ENCODE measurements at places on chromosomes 7 and 10.

DNA sequence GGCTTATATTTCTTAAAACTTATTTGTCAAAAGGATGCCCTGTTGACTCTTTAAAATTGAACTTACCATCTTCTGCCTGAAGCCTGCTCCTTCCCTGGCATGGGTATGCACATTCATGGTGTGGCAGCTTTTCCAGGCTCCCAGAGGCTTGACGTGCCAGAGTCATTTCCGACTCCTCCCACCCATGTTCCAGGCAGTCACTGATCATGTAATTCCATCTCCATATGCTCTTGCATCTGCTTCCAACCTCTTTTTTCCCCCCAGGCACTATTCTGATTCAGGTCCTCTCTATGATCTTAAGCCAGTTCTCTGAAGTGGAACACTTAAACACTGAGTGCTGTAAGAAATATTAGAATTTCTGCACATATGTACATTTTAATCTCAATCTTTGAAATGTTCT lies 82.2 kb downstream of the CFAP58 start:
- no peak for DNase-seq

DNA sequence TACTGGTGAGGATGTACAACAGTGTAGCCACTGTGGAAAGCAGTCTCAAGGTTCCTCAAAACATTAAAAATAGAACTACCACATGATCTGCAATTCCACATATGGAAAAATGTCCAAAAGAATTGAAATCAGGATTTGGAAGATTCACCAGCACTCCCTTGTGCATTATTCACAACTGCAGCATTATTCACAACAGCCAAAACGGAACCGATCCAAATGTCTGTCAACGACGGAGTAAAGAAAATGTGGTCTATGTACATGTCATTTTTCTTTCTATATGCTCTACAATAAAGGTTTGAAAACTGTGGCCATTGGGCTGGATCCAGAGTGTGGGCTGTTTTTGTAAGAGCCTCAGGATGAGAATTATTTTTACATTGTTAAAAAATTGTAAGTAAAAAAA lies 1206.1 kb upstream of the CELF2 start:
- no peak for DNase-seq

GRCh38 chr10:68566955-68567354 lies 6.8 kb downstream of the TET1 start:
- no peak for DNase-seq

- no peak for DNase-seq
These were observed 186.4 kb downstream of the KIF20B start for GRCh38 chr10:89887830-89888229.

GRCh38 chr7:77354484-77354883 lies 61.7 kb downstream of the GSAP start:
- DNase-seq: no peak

- DNase-seq: no peak
These were observed 1.3 kb upstream of the PRTFDC1 start for GRCh38 chr10:24953675-24954074.

DNA sequence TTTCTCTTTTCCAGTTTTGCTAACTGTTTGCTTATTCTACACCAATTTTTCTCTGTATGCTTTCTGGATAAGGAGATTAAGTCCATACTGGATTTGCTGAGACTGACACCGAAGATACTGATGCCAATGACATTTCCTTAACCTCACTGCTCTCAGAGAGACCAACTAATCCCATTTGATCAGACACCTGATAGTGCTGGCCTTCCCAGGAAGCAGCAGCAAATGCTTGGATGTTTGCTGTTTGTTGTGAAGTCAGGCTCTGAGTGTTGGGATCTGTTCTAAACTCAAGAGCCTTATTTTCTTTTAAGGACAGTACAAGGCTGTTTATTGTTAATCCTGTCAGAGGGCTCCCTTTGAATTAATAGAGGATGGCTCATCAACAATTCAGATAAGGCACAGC lies 143.3 kb downstream of the ANK3 start:
- DNase-seq: no peak

GRCh38 chr7:47405921-47406800 lies 175.8 kb downstream of the TNS3 start:
- no peak for DNase-seq

DNA sequence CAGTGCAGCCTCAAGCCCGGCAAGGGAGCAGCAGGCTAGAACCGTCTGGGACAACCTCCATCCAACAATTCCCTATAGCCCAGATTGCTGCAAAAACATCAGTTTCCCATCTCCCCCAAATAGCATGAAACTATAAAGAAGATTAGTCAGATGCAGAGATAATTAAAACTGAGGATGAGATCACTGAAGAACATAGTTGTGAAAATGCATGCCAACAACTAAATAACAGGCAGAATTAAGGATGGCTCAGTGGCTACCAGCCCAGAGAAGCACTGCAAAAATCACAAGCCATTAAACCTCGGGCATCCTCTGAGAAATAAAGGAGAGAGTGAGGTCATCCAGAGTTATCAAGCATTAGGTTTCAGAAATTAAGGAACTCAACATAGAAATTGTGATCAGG lies 427.1 kb downstream of the TNS3 start:
- no peak for DNase-seq

DNA sequence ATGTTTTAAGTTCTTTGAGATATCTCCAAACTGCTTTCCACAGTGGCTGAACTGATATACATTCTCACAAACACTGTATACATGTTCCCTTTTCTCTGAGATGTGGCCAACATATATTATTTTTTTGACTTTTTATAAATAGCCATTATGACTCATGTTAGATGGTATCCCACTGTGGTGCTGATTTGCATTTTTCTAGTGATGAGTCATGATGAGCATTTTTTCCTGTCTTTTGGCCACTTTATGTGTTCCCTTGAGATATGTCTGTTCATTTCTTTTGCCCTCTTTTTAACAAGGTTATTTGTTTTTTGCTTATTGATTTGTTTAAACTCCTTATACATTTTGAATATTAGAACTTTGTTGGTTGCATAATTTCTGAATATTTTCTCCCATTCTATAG lies 1055.1 kb downstream of the NXPH1 start:
- no peak for DNase-seq

GRCh38 chr10:113993489-113993991 lies 50.1 kb upstream of the ADRB1 start:
- DNase-seq: no peak

GRCh38 chr10:90906596-90906995 lies 14.3 kb downstream of the ANKRD1 start:
- no peak for DNase-seq

GRCh38 chr10:88270871-88271713 lies 312.0 kb downstream of the RNLS start:
- peak; percentile 45 for DNase-seq

- DNase-seq: no peak
These were observed 936 bp upstream of the REPIN1 start for GRCh38 chr7:150367677-150368095.

DNA sequence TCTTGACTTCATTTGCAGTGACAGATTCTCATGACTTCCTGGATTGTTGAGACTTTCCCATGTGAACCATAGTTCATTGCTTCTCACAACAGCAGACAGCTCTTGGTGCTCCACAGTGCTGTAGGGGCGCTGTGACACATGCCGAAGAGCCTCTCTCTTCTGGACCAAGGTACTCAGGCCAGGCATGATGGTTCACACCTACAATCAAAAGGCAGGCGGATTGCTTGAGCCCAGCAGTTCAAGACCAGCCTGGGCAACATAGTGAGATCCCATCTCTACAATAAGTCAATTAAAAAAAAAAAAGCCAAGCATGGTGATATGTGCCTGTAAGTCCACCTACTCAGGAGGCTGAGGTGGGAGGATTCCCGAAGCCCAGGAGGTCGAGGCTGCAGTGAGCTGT lies 354.5 kb downstream of the GALNT17 start:
- DNase-seq: no peak

DNA sequence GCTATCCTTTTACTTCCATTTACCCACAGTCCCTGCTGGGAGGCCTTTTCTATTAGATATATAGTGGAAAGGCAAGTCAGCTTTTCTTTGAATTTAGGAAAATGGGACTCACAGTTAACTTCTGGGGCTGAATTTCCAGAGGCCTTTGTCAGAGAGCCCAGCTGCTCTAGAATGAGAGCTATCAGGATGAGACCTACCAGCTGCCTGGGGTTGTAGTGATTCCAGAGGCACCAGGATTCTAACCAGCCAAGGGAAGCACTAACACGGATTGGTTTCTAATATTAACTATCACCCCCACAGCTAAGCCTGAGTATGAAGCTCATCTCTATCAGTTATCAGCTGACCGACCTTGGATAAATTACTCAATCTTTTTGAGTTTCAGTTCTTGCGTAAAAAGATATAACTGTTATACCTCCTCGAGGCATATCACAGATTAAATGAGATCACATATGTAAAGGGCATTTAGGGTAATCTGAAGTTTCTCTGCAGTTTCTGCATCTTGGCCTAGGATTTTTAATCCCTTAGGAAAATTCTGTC lies 56.6 kb upstream of the CALD1 start:
- DNase-seq: no peak

DNA sequence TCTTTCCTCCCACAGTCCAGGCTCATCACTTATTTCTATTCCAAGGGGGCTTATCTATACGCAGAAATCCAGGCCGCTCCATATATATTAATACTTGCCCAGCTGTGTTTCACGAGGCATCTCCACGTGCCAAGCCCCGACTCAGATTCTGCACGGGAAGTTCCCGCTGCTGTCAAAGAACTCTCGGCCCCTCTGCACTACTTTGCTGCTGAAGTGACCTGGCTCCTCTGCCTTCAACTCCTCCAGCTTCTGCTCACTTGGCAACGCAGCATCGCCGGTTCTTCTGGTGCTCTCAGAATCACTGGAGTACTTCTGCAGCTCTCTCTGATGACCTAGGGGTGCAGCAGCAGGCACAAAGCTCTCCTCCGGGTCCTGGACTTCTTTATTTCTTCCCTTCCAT lies 9.7 kb upstream of the CHST12 start:
- DNase-seq: no peak

- DNase-seq: no peak
These were observed 676.5 kb downstream of the NRG3 start for GRCh38 chr10:82551506-82551905.

DNA sequence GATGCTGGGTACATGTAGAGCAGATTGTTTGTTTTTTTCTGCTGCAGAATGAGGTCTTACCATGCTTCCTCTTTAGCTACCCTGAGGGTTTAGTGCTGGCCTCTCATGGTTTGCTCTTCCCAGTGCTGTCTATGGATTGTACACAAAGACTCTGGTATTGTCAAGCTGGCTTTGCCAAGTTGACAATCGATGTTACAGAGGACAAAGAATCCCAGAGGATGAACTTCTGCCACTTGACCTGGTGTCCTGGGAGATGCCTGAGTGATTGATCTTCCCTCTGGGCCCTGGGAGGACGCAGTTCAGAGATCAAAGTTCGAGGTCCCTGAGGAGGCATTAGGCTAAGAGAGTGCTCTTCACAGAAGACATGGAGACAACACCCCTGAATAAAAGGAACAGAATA lies 865.4 kb downstream of the CCSER2 start:
- DNase-seq: no peak

DNA sequence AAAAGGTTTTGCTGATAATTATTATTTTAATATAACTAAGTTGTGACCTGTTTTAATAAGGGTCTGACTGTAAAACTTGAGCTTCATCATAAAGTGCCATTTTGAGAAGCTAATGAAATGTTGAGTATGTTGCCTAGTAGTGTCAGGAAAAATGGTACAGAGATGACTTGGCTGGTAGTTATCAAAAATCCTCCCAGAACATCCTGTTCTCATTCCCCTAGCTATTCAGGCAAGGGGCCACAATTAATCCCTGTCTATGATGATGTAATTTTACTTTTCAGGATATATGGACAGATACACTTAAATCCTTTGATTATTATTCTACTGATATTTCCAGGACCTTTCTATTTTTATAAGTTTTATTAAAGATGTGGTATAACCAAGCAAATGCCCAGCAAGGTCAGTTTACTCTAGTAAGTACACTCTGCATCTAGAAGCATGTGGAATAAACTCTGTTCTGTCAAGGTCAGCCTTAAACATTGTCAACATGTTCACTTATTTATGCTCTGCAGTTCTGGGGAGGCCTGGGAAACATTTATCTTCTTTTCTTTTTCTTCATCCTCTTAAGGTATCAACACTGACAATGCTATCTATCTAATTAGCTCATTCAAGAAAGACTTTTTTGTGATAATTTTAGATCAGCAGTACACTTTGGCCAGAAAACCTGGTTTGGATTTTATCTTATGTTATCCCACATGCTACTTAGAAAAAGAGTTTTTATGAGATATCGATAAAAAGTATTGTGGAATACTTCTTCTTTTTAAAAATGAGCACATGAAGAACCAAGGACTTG lies 32.1 kb downstream of the BTRC start:
- no peak for DNase-seq

DNA sequence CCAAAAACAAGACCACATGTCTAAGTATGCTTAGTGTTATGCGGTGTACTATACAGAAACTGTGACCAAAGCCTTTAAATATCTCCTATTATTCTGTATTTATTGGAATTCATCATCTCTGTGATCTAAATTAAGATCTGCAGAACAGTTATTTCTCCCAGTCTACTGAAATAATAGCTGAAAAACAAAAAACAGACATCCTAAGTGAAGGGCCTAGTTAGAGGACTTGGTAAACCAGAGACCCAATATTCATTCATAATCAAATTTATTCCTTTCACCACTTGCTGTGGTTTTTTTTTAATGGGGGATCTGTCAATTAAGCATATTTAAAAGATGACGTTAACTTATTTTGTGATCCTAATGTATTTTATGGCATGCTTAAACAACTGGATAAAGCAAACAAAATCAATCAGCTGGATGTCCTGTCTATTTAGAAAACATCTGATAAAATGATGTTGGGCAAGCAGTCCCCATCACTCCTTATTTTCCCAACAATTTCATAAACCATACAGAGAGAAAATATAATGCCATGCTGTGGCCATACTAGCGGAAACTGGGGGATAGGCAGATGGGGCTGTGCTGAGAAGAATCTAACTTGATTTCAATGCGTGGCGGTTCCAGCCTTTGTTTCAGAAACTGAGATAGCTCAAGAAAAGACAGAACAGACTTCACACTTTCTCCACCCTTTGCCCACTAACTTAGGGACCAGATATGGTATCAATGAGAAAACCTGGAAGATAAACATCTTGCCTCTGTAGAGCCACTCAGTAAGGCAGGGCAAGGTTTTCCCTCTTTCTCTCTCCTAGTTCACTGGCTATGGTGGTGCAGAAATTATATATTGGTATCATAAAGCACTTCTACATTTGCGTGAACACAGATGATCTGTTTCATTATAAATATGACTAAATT lies 32.9 kb downstream of the ICA1 start:
- no peak for DNase-seq

GRCh38 chr7:36210291-36210922 lies 57.4 kb downstream of the EEPD1 start:
- DNase-seq: no peak

- no peak for DNase-seq
These were observed 693.1 kb downstream of the PARD3 start for GRCh38 chr10:34121781-34122622.

GRCh38 chr7:142805350-142806021 lies 34.7 kb downstream of the PRSS2 start:
- DNase-seq: no peak

- no peak for DNase-seq
These were observed 18.8 kb upstream of the GNA12 start for GRCh38 chr7:2862831-2863361.

DNA sequence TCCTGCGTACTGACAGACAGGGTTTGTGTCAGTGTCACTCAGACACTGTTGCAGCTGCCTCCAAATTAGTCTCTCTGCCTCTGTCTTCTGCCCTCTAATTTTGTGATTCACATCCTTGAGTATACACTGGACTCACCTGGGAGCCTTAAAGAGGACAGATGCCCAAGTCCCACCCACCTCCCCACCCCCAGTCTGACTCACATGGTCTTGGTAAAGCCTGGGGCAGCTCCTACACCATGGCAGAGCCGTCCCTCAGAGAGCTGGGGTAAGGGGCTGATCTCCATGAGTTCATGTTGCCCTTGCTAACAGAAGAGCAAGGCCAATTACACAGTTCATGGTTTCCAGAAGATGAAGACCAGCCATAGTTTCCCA lies 197.6 kb upstream of the STK17A start:
- DNase-seq: no peak
